ENCODE measurements at places on chromosomes 1 and 21. TPM values are rescaled to one million over a fixed set of nuclear protein-coding genes. Genes with fewer than 3 reads are reported as not detected.

DNA sequence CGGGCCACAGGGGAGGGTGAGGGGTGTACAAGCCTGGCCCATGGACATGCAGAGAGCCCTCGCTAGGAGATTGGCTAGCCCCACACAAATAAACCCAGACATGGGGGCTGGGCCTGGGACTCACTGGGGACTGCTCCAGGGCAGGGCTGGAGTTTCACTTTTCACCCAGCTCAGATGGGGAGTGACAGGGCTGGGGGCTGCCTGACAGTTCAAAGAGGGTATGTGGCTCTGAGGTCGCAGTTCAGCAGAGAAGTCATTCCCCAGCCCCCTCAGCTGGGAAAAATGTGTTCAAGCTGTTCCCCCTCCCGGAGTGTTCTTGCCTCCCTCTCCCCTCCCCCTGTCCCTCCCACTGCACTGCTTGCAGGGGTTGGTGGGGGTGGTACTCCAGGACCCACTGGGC, 277.1 kb downstream of the TRABD2B start:
- peaks cover 96% of the 10 kb centered on the region for H3K27me3 ChIP-seq
- H3K4me3 ChIP-seq: no peak overlapping the region
- no peak for DNase-seq
- H3K27ac ChIP-seq: no peak overlapping the region

B3GALNT2 gene
- 27.6 TPM for total RNA-seq

IVNS1ABP gene
- total RNA-seq: 166 TPM

GRCh38 chr1:14110040-14110439, 410.1 kb downstream of the PRDM2 start:
- H3K36me3 ChIP-seq: no peaks in the 10 kb centered on the region
- no peak overlapping the region for H3K27ac ChIP-seq
- H3K27me3 ChIP-seq: peaks cover 77% of the 10 kb centered on the region
- H3K4me3 ChIP-seq: no peak overlapping the region

SH3D21 gene
- total RNA-seq: 47.1 TPM

SYNJ1 gene
- 8.6 TPM for total RNA-seq

STUM gene
- total RNA-seq: 0.07 TPM

INAVA gene
- 35.7 TPM for total RNA-seq

- H3K36me3 ChIP-seq: peaks cover 14% of the 10 kb centered on the region
- H3K4me3 ChIP-seq: no peak overlapping the region
- no peak for DNase-seq
- H3K4me1 ChIP-seq: no peaks in the 10 kb centered on the region
These were observed 33.4 kb downstream of the CENPF start for GRCh38 chr1:214636436-214636835.

DNA sequence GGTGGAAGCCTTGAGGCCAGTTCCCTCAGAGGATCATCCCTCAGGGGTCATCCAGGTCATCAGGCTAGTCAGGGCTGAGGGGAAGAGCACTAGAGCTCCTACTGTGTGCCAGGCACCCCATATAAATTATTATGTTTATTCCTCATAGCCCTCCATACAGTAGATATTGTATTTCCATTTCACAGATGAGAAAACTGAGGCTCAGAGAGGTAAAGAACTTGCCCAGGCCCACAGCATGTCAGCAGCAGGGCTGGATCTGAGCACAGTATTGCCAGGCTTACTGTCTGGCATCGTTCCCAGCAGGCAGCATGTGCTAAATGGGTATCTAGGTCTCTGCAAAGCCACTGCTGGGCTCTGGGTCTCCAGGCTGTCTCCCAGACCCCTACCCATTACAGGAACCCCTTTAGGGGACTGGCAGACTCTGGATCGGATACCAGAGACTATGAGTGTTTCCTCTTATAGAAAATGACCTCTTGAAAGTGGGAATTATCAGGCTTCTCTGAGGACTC, 153.3 kb downstream of the PTPRU start:
- peaks cover 17% of the 10 kb centered on the region for H3K4me1 ChIP-seq
- H3K27me3 ChIP-seq: peaks cover 15% of the 10 kb centered on the region

GRCh38 chr1:197269053-197269452, 1.0 kb downstream of the CRB1 start:
- peaks cover 18% of the 10 kb centered on the region for H3K27me3 ChIP-seq
- H3K4me1 ChIP-seq: no peaks in the 10 kb centered on the region
- H3K36me3 ChIP-seq: no peaks in the 10 kb centered on the region
- no peak overlapping the region for H3K27ac ChIP-seq

STIL gene
- total RNA-seq: 12.3 TPM

DNA sequence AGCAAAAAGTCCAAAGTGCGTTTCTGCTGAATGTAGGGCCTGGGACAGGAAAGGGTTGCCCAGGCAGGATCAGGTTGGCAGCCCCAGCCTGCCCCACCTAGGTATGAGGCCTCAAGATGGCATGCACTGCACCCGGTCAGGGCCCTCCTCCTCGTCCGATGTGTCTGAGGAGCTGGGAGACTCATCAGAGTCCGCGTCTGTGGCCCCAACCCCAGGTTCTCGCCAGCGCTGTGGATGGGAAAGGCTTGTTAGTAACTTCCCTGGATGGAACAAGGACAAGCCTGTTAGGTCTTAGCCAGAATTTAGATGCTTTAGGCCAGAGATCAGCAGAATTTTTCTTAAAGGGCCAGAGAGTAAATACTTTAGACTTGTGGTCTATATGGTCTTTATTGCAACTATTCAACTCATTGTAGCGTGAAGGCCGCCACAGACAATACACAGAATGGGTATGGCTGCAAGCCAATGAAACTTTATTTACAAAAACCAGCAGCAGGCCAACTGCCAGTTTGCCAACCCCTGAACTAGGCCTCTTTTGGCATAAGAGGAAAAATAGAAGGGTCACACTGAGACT, 12.4 kb downstream of the PEA15 start:
- H3K4me1 ChIP-seq: peaks cover 7% of the 10 kb centered on the region
- peaks cover 24% of the 10 kb centered on the region for H3K36me3 ChIP-seq
- no peak for DNase-seq
- H3K27ac ChIP-seq: no peak overlapping the region

GRCh38 chr1:245810789-245811337, 656.1 kb downstream of the KIF26B start:
- H3K36me3 ChIP-seq: no peaks in the 10 kb centered on the region
- H3K27me3 ChIP-seq: no peaks in the 10 kb centered on the region
- H3K4me3 ChIP-seq: no peak overlapping the region
- no peak for DNase-seq
- peaks cover 16% of the 10 kb centered on the region for H3K4me1 ChIP-seq

DNA sequence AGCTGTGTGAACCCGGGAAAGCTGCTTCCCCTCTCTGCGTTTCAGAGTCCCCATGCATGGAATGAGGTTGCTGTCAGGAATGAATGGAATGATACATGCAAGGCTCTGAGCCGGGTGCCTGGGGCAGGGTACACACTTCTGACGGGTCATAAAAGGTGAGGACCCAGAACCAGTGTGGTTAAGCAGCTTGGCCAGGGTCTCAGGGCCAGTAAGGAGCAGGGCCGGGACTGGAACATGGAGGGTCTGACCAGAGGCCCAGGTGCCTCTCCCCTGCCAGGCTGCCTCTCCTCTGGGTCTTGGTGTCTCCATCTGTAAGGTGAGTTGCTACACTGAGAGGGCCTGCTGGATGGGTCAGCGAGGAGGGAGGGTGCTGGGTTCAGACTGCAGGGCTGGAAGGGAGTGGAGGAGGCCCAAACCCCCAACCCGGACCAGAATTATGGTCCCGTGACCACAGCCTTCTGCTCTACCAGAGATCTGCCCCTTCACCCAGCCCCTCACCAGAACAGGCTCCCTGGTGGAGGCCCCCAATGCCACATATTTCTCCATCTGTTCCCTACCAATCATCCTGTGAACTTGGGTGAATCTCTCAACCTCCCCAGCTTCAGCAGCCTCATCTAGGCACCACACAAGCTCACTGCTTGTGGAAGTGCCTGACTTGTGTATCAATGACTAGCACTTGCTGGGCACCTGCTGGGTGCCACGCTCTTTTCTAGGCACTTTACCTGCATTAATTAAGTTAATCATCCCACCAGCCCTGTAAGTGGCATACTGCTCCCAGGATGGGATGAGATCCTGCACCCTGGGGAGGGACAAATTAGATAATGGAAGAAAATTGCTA, 16.2 kb upstream of the LRP8 start:
- H3K36me3 ChIP-seq: no peaks in the 10 kb centered on the region
- DNase-seq: peak; percentile 11
- no peak overlapping the region for H3K27ac ChIP-seq
- H3K4me1 ChIP-seq: peaks cover 24% of the 10 kb centered on the region
- H3K4me3 ChIP-seq: no peak overlapping the region
- no peaks in the 10 kb centered on the region for H3K27me3 ChIP-seq

DNA sequence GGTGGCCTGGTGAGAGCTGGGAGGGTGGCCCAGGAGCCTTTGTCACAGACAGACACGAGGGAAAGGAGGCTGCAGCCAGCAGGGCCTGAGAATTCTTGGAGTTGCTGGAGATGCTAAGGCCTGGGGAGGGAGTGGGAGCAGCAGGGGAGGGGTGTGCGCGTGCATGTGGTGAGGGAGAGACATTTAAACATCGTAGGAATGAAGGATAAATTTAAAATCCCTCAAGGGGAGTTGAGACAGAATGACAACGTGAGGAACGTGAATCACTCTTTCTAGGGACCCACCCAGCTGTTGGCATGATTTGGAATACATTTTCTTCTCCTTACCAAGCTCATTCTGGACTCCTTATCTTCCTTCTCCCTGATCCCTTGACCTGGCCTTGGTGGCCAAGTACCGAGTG, 73.3 kb upstream of the CACNA1E start:
- peaks cover 45% of the 10 kb centered on the region for H3K27me3 ChIP-seq
- H3K36me3 ChIP-seq: no peaks in the 10 kb centered on the region
- DNase-seq: no peak
- H3K27ac ChIP-seq: no peak overlapping the region
- H3K4me3 ChIP-seq: no peak overlapping the region

- H3K27ac ChIP-seq: no peak overlapping the region
- H3K36me3 ChIP-seq: peaks cover 12% of the 10 kb centered on the region
- no peak for DNase-seq
- peaks cover 41% of the 10 kb centered on the region for H3K4me1 ChIP-seq
- peaks cover 4% of the 10 kb centered on the region for H3K27me3 ChIP-seq
These were observed 4.1 kb downstream of the ZC3H12A start for GRCh38 chr1:37478451-37478881.

PPFIA4 gene
- 35.3 TPM for total RNA-seq

- peaks cover 27% of the 10 kb centered on the region for H3K36me3 ChIP-seq
- H3K4me3 ChIP-seq: peak overlapping the region; percentile 68
- DNase-seq: no peak
- H3K27me3 ChIP-seq: no peaks in the 10 kb centered on the region
- H3K27ac ChIP-seq: peak overlapping the region; percentile 47
- no peaks in the 10 kb centered on the region for H3K4me1 ChIP-seq
These were observed 47.2 kb downstream of the VPS26C start for GRCh38 chr21:37219761-37220432.

DNA sequence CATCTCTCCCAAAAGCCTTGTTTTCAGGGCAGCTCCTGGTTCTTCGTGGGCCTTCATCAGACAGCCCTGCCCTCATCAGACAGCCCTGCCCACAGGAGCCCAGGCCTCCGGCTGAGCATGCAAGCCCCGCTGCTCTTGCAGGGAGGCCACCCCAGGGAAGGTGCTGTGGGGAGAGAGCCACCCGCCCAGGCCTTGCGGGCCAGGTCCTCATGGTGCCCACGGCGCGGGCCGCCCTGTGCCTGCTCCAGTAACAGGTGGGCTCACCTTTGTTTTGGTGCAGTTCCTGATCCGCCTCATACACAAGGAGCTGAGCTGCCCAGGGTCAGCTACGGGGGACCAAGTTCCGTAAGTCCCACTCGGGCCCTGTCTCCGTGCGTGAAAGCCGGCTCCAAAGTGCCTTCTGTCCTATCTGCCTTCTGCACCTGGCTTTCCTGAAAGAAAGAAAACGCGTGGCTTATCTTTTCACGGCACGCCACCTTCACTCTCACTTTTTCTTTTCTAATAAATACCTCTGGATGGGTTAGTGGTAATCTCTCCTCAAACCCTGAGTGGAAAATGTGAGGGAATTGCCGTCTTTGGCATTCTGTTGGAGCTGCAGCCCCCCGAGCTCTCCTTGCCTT, 65.9 kb downstream of the SLC37A1 start:
- no peaks in the 10 kb centered on the region for H3K27me3 ChIP-seq
- no peak for DNase-seq
- no peaks in the 10 kb centered on the region for H3K4me1 ChIP-seq
- no peak overlapping the region for H3K27ac ChIP-seq
- H3K4me3 ChIP-seq: no peak overlapping the region

PALMD gene
- 0.32 TPM for total RNA-seq

ARHGEF16 gene
- 20.3 TPM for total RNA-seq

- DNase-seq: no peak
- no peaks in the 10 kb centered on the region for H3K27me3 ChIP-seq
- peaks cover 32% of the 10 kb centered on the region for H3K4me1 ChIP-seq
- peak overlapping the region; percentile 72 for H3K27ac ChIP-seq
- no peak overlapping the region for H3K4me3 ChIP-seq
These were observed 81.1 kb upstream of the TIAM1 start for GRCh38 chr21:31425138-31425537.

- peaks cover 33% of the 10 kb centered on the region for H3K36me3 ChIP-seq
- no peak for DNase-seq
- no peaks in the 10 kb centered on the region for H3K4me1 ChIP-seq
- H3K4me3 ChIP-seq: no peak overlapping the region
- no peak overlapping the region for H3K27ac ChIP-seq
- no peaks in the 10 kb centered on the region for H3K27me3 ChIP-seq
These were observed 118.0 kb upstream of the IFFO2 start for GRCh38 chr1:19074361-19074901.

GRCh38 chr1:205014783-205015182, 28.2 kb upstream of the CNTN2 start:
- no peaks in the 10 kb centered on the region for H3K36me3 ChIP-seq
- H3K4me1 ChIP-seq: peaks cover 28% of the 10 kb centered on the region
- DNase-seq: no peak
- peaks cover 15% of the 10 kb centered on the region for H3K27me3 ChIP-seq
- H3K4me3 ChIP-seq: no peak overlapping the region
- no peak overlapping the region for H3K27ac ChIP-seq

TP73 gene
- 1.4 TPM for total RNA-seq

DNA sequence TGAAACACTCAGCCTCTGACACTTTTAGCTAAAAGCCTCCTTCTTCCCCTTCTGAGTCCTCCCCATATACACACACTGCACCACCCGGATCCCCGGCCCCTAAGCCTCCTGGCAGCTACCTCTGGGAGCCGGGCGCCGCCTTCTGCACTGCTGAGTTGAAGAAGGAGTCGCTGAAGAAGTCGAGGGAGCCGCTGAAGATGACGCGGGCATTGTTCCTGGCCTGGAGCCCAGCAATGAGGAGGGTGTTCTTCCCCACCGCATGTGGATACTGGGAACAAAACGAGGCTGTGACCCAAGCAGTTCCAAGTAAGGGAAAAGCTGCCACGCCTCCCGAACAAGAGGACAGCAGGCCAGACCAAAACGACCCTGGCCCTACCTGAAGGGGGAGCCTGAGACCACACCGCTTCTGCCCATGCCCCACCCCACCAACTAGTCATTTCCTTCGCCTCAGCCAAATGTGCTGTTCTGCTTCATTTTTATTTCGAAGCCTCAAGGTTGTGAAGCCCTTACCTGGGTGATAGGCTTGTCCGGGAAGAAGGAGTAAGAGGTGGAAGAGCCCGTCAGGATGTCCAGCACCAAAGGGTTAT, 7.0 kb downstream of the DDOST start:
- peaks cover 47% of the 10 kb centered on the region for H3K36me3 ChIP-seq
- no peaks in the 10 kb centered on the region for H3K27me3 ChIP-seq
- H3K4me3 ChIP-seq: no peak overlapping the region
- H3K4me1 ChIP-seq: peaks cover under 1% of the 10 kb centered on the region
- no peak overlapping the region for H3K27ac ChIP-seq

GUCA2B gene
- total RNA-seq: not detected
